ENCODE measurements at places on chromosomes 1 and 21. TPM values are rescaled to one million over a fixed set of nuclear protein-coding genes. Genes with fewer than 3 reads are reported as not detected.

Gene SV2A
- total RNA-seq, result 25.0 TPM

Gene ASCL5
- total RNA-seq, result not detected

Gene MCOLN2
- total RNA-seq, result 1.1 TPM

Gene CFAP126
- not detected for total RNA-seq

Gene MYBPHL
- not detected for total RNA-seq

Gene FDPS
- total RNA-seq, result 153 TPM

Gene DISP3
- total RNA-seq, result not detected

Gene ADAM30
- total RNA-seq, result not detected

Gene SPRR1B
- not detected for total RNA-seq

Gene SPATA21
- not detected for total RNA-seq

- DNase-seq, result no peak
Observed at GRCh38 chr1:192707978-192708547, 72.1 kb downstream of the RGS13 start.

DNA sequence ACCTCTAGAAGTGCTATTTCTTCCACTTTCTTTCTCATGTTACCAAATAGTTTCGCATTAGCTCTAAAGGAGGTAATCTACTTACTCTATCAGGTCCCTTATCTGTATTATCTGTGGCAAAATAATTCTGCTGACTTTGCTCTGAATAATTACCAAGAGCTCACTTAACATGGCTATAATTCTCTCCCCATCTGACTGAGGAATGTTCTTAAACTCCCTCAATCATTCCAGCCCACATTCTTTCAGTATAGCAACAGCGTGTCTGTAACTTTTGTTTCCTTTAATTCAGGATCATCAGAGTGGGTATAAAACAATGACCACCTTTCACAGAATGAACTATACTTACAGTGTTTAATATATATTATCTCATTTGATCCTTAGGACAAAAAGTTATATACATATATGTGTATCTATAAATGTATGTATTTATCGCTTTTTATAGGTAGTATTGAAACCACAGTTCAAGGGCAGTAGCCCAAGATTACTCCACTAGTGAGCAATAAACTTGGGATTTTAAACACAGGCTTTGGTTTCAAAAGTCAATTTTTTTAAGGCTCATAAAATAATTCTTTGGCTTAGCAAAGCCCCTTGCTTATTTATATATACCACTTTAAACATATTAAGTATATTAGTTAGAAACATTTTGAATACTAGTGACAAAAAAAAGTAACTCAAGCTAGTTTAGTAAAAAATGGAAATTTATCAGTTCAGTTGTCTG lies 36.1 kb upstream of the ST6GALNAC3 start:
- no peak for DNase-seq

GRCh38 chr1:67704351-67704750 lies 19.4 kb downstream of the GADD45A start:
- DNase-seq, result no peak

- DNase-seq, result no peak
Observed at GRCh38 chr1:47187231-47187925, 2.5 kb downstream of the PDZK1IP1 start.

DNA sequence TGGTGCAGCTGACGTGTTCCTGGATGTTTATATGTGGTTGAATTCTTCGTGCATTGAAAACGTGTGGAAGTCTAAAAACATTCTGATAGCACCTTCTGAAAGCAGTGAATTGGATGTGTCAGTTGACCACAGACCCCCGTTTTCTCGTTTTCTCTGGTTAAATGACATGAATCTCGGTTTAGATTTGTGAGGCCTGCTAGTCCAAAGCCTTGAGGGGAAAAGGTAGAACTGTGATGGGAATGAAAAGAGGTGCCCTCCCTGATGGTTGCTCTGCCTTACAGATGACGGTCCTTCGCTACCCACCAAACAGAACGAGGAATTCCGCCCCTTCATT lies 8.9 kb downstream of the RER1 start:
- DNase-seq, result no peak

- no peak for DNase-seq
Observed at GRCh38 chr1:160578525-160579191, 638 bp downstream of the CD84 start.

DNA sequence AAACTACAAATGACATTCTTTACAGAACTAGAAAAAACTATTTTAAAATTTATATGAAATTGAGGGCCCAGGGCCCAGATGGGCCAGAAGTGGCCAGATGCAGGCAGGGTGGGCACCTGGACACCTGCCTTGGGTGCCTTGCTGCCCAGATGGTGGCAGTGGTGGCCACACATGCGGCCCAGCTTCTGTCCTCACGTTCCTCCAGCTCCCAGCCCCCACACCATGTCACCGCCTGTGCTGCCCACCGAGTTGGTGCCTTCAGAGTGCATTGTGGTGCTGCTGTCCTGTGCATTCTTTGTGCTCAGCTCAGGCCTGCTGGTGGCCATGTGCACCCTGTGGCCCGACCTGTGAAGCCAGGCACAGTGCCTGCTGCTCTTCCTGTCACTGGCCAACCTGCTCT lies 216.8 kb upstream of the CXADR start:
- no peak for DNase-seq

GRCh38 chr1:39508857-39509305 lies 17.4 kb downstream of the BMP8A start:
- DNase-seq, result peak; percentile 25

- no peak for DNase-seq
Observed at GRCh38 chr21:42931560-42932235, 6.3 kb upstream of the ERVH48-1 start.

GRCh38 chr1:206117151-206117948 lies at the start of gene AVPR1B:
Gene AVPR1B, minus strand, starts transcription at chr1:206117388. Its CDS starts 498 bp downstream, at chr1:206116890.
- peak; percentile 32 for DNase-seq

GRCh38 chr1:109877317-109877771 lies 33.3 kb upstream of the CSF1 start:
- DNase-seq, result peak; percentile 96

- DNase-seq, result no peak
Observed at GRCh38 chr1:54816130-54816529, 15.0 kb upstream of the TTC22 start.

DNA sequence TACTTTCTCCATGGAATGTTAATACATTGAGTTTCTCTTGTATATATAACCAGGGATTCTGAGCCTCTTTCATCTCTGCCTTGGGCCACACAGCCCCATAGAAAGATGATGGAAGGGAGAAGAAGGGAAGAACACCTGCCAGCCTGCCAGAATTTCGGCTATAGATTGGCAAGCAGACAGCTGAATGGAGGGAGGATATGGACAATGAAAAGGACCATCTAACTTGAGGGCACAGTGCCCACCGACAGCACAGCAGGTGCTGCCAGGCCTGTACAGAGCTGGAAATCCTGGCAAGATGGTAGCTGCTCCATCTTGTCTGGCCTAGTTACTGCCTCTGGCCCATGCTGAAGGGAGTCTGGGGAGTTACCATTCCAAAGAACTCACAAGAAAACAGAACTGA lies 244.3 kb downstream of the FGGY start:
- DNase-seq, result no peak

- peak; percentile 27 for DNase-seq
Observed at GRCh38 chr1:86068841-86069756, 87.5 kb downstream of the COL24A1 start.

DNA sequence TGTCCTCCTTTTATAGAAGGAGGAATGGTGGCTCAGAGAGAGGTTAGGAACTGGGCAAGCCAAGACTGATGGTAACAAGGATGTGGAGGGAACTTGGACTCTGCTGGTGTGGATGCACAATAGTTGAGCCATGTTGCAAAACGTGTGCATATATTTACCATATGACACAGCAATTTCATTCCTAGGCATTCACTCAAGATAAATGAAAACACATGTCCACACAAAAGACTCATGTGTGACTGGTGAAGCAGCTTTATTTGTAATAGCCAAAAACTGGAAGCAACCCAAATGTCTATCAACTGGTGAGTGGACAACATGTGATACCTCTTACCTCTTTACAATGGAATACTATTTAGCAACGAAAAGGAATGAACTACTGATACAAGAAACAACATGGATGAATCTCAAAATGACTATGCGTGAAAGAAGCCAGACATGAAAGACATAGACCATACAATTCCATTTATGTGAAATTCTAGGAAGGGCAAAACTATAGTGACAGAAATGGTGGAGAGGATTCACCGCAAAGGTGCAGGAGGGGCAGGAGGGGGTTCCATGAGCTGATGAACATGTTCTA lies 36.2 kb downstream of the CAMK2N1 start:
- peak; percentile 78 for DNase-seq

- peak; percentile 73 for DNase-seq
Observed at GRCh38 chr1:167720965-167721616, 691 bp upstream of the MPZL1 start.

DNA sequence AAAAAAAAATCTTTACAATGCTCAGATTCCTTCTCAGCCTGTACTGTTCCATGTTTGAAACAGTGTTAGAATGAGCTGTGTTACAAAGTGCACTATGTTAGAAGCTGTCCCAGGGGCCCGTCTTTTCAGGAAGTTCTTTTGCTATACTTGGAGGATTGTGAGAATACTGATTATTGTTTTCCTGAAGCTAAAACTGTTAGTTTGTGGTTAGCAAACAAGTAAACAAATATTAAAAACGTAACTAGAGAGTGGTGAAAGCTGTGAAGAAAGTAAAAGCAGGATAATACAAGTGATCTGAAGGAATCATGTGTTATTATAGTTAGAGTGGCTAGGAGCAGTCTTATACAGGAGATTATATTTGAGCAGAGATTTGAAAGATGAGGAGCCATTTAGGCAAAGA lies 35.6 kb downstream of the CAMSAP2 start:
- DNase-seq, result no peak

DNA sequence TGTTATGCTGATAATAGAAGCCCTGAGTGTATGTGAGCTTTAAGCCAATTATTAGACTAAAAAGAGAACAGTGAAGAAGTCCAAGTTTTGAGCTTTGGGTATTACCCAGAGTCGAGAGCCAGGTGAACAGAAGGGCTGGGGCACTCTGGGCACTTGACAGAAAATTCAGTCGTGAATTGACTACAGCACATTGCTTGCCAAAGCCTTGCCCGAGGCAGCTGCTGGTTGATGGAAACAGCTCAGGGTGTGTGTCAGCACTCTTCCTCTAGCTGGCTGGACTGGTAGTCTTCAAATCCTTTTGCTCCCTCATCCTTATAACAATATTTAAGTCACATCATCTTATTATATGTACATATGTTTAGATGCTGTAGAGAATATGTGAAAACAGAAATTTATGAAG lies 21.3 kb downstream of the PDE4B start:
- no peak for DNase-seq

- peak; percentile 35 for DNase-seq
Observed at GRCh38 chr1:118944133-118944532, 44.0 kb downstream of the TBX15 start.

- DNase-seq, result no peak
Observed at GRCh38 chr1:6239213-6239752, 3.5 kb upstream of the ICMT start.

GRCh38 chr1:236724506-236724905 lies 38.2 kb downstream of the ACTN2 start:
- no peak for DNase-seq

DNA sequence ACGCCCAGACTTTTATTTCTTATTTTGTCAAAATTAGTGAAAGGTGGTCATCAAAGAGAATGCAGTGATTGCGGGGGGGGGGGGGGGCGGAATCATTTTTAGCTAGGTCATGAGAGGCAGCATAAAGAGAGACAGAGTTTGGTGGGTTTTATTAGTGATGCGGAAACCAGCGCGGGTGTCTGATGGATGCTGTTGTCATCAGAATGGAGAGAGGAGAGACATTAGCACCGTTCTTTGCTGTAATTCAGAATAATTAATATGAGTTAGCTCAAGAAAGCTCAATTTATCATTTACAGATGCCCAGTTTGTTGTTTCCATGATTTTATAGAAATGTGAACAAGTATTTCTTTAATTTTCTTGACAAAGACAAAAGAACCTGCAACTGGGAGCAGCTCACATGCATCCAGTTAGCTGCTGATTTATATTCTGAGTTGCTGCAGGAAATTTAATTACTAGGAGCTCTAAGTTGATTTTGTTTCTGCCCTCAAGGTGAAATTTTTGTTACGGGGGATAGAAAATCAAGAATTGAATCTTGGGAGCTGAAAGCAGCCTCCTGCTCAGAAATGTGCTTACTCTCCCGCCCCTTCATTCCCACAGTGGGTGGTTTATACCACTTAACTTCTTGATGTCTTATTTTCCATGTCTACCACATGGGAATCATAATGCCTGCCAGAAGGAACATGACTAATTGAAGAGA lies 133.4 kb upstream of the MAP1LC3C start:
- DNase-seq, result no peak

DNA sequence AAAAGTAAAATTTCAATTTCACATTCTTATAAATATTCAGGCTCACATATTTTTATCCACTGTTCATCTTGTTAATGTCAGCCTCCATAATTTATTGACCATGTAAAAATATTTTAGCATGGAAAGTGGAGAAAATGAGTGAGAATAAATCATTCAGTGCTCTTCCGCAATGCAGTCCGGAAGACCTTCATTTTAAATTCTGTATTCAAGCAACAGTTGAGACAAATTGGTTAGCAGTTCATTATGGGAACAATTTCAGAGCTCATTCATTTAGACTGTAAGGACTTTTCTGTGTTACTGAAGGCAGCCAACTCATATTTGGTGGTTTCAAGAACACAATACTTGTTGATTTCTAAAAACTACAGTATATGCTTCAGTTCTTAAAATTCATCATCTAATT lies 97.8 kb downstream of the TYW3 start:
- DNase-seq, result no peak

Data from fibroblast of the aortic adventitia (primary cell).